Caudate nucleus (tissue), 63 donors: ENCODE measurements at places on chromosomes 6 and 20.

DNA sequence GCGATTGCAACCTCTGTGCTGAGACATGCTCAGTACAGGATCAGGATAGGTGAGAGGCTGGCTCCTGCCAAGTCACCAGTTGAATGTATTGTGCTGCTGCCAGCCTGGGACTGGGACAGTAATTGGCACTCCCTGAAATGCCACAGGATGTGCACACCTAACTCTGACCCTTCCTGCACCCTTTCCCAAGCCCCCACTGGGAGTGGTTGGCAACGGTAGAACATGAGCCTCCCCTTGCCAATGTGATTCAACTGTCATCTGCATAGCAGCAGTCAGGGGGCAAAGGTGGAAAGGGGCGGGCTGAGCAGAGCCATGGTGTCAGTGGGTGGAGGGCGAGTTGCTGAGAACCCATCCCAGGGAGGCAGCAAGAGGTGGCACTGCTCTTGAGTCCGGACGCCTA lies 15.4 kb downstream of the SPINT3 start:
- DNase-seq: no peak

DNA sequence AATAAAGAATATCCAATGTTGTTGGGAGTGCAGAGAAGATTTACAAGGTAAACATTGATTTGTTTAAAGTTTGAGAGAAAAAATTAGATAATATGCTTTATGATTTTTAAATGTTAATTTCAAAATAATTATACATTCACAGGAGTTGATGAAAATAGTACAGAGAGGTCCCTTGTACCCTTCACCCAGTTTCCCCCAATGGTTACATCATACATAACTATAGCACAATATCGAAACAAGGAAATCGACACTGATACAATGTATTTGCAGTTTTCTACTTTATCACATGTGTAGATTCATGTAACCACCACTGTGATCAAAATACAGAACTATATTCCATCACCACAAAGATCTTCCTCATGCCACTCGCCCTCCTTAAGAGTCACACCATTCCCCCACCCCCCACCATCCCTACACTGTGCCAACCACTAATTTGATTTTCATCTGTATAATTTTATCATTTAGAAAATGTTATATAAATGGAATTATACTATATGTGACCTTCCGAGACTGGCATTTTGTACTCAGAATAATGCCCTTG lies 11.7 kb upstream of the HLA-DRA start:
- DNase-seq: no peak

DNA sequence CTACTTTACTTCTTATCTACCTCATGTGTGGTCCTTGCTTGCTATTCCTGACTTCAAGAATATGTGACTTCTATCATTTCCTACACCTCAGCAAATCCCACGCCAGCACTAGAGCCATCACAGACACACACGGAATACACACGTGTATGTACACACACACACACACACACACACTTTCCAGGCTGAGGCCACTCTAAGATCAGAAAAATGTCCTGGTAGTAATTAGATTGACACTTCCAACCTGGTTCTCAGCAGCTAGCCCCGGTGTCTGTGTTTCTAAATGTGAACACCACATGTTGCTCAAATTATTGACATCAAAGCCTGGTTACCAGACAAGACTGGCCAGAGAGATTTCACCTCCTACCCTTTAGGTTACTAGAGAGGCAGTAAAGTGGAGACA lies 54.1 kb upstream of the SASH1 start:
- DNase-seq: no peak

- DNase-seq: no peak
These were observed 88.1 kb upstream of the ZFP64 start for GRCh38 chr20:52279706-52280105.

DNA sequence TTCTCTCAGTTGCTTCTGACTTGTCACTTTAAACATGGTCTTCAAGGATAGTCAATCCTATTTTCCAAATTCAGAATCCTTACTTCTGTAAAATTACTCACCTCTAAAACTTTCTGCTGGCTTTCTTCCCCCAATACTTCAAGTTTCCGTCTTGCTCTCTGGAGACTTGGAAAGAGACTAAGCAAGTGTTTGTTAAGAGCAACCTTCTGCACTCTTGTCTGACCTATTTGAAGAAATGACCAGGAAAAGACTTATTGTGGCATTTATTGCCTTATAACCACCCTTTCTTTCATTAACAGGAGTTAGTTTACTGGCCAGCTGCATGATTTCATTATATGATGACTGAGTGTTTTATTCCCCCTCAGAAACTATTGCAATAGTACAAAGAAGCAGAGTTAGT lies 181.0 kb downstream of the TBC1D7 start:
- DNase-seq: no peak

DNA sequence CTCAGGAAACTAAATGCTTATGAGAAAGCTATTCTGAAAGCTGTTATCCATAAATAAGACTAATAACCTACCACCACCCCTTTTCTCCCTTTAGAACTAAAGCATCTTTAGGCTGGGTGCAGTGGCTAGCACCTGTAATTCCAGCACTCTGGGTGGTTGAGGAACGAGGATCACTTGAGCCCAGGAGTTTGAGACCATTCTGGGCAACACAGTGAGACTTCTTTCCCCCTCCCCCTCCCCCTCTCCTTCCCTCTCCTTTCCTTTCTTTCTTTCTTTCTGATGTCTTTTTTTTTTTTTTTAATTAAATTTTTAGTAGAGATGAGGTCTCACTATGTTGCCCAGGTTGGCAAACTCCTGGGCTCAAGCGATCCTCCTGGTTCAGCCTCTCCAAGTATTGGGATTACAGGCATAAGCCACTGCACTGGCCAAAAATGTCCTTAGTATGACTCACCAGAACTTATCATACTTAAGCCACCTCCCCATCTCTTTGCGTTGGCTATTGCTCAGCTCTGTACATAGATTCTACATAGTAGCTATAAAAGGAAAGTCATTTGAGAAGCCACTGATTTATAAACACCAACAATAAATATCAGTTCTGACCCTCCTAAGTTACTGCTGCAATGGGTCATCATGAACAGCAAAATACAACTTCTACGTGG lies 54.8 kb upstream of the SPDEF start:
- DNase-seq: no peak

- no peak for DNase-seq
These were observed 44.5 kb upstream of the CLDN20 start for GRCh38 chr6:155219299-155219698.

GRCh38 chr20:23404196-23404595 lies 17.1 kb downstream of the NAPB start:
- DNase-seq: no peak

DNA sequence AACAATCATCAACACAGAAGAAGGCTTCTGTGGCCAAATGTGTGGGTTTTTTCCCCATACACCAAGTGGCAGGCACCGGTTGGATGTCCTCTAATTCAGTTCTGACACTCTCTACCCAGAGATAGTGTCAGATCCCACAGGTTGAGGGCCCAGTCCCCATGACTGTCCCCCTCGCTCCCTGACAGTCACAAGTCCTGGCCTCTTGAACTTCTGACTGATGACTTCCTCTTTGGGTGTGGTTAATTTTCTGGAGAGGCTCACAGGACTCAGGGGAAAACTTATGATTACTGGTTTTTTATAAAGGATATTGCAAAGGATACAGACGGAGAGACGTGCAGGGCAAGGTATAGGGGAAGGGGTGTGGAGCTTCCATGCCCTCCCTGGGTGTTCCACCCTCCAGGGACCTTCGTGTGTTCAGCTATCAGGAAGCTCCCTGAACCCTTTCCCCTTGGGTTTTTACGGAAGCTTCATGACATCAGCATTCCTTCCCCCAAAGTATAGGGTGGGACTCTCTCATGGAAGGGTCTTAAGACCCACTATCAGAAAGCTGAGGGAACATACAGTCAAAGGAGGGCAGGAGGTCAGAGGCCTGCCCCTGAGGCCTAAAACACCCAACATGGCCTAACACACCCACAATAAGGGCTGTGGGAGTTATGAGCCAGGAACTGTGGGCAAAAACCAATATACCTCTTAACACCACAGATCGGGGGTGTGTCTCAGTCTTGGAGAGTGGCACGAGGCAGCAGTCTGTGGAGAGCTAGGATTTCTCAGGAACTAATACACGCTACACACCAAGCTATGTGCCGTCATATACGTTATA lies 33.3 kb downstream of the FARS2 start:
- no peak for DNase-seq

GRCh38 chr6:64085126-64085525 lies 449.5 kb downstream of the PHF3 start:
- DNase-seq: no peak

DNA sequence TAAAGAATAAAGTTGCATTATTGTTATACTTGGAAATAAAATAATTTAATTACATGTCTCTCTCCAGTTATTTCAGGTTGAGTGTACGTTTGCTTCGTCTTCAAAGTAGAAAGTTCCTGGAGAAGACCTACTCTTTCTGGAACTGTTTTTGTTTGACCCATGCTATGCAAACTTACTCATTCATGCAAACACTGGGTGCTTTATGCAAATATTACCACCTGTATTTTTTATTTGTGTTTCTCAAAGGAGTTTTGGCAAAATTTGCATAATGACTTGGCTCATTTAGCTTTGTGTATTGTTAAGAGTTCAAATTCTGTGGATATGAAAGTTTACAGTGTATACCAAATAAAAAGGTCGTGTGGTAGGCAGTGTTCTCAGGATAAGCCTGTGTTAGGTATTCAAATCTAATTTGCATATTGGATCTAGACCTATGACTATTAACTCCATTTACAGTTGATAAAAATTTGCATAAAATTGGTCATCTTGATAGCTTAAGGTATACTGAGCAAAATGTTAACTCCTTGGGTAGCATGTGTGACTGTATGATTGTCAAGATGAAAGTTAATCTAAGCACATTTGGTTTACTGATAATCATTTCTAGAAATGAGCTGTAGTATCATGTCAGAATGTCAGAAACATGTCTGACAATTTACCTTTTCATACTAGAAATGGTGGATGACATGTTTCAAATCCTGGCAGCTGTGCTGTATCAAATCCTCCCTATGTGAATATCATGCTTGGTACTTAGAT lies 65.2 kb downstream of the CDKAL1 start:
- no peak for DNase-seq

- no peak for DNase-seq
These were observed 164.5 kb downstream of the ZMYND8 start for GRCh38 chr20:47191956-47192355.

GRCh38 chr6:87897663-87898062 lies 150.0 kb upstream of the SPACA1 start:
- DNase-seq: no peak
